ENCODE measurements at places on chromosomes 4 and X.

DNA sequence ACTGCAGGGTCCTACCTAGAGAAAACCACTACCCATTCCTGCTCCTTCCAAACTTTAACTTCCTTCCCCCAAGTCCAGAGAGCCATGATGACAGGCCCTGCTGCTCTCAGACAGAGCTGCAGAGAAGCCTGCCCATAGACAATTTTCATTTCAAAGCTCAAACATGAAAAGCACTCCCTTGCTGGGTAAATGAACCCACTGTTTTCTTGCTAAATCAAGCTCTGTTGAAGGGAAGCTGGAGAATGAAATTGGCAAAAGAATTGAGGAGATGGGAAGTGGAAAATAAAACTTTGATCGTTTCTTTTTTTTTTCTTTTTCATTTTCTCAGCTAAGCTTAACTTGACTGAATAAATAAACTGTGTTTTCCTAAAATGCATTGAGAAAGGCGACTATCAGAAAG is 331.1 kb upstream of the CPEB2 start:
- DNase-seq, result no peak

- no peak for DNase-seq
Observed at GRCh38 chrX:131288738-131289511, at the start of gene IGSF1. Gene IGSF1, minus strand, starts transcription at chrX:131289306. Its CDS starts 2,632 bp downstream, at chrX:131286674.

DNA sequence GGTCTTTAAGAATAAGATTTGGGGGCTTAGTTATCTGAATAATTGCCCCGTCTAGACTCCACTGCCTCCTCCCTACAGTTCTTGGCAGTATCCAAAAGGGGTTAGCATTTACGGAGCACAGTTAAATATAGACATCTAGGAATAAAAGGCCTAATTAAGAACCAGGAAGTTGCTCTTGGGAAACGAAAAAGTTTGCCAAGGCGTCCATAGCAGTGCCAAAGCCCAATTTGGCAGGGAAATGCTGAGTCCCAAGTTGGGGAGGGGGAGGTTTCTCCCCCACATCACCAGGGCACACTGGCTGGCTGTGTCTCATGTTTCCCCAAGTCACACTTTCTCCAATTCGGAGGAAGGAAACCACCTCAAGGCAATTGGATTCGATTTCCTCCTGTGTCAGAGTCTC is 338.7 kb downstream of the FBXW7 start:
- DNase-seq, result no peak

DNA sequence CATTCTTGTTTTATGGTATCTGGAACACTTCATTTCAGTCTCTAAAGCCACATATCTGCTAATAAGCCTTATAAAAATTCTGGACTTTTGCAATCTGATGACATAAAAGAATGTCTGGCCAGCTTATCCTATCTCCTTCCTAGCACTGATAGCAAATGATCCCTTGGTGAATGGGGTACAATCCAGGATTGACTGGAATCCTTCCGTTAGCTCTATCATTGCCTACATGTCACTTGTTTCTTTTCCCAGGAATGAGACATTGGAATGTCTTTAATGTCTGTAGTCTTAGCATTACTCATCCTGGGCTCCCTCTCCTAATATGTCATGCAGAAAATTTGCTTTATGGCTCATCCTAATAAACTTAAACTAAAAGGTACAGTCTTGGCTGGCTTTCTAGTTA is 14.8 kb upstream of the PABPC4L start:
- DNase-seq, result no peak

DNA sequence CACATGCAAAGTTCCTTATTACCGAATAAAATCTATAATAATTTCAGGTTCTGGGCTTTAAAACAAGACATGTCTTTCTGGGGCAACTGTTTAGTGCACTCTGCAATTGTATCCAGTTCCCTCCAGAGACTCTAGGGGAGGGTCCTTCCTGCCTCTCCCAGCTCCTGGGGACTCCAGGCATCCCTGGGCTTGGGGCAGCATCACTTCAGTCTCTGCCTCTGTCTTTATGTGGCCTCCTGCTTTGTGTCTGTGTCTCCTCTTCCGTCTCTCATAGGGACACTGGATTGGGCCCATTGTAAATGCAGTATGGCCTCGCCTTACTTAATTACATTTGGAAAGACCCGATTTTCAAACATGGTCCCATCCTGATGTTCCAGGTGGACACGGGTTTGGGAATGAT is 10.9 kb upstream of the ASMTL start:
- DNase-seq, result no peak

GRCh38 chr4:109007976-109008375 is 245.1 kb upstream of the ETNPPL start:
- no peak for DNase-seq

DNA sequence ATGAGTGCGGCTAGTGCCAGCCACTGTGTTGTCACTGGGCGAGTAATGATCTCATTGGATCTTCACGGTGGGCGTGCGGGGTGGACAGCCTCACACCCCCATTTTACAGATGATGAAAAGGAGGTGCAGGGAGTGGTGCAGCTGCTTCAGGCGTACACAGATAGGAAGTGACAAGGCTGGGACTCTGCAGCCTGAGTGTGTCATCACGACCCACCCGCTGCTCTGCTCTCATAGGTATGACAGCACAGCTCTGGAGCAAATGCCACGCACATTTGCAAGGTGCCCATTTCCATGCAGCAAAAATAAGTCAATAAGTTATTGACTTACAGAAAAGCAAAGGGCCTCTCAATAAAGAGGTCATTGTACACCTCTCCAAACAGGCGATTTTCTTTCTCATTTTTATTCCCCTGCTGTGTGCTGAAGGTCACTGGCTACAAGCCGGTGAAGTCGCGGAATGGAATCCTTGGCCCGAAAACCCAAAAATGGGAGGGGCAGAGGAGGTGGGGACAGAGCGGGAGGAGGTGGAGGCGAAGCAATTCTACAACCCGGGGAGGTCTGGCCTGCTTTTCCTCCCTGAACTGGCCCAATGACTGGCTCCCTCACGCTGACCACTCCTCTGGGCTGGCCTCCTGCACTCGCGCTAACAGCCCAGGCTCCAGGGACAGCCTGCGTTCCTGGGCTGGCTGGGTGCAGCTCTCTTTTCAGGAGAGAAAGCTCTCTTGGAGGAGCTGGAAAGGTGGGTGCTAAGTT is at the start of gene SOD3:
SOD3 (plus strand) TSS at position 658 of the 750 bp plus-strand sequence. CDS start 3,949 bp downstream, outside the sequence.
- DNase-seq, result no peak

GRCh38 chr4:180057891-180058671 is 2185.1 kb upstream of the TENM3 start:
- no peak for DNase-seq

- no peak for DNase-seq
Observed at GRCh38 chr4:78578674-78579425, 27.3 kb downstream of the ANXA3 start.

- no peak for DNase-seq
Observed at GRCh38 chrX:48059296-48059639, 12.2 kb downstream of the ZNF630 start.
